ENCODE measurements at places on chromosomes 1 and 21. TPM values are rescaled to one million over a fixed set of nuclear protein-coding genes. Genes with fewer than 3 reads are reported as not detected.

The DOCK7 gene
- 107 TPM for total RNA-seq

The GJA9 gene
- total RNA-seq, result under 0.01 TPM

The SELENBP1 gene
- total RNA-seq, result 51.8 TPM

The SLAMF1 gene
- total RNA-seq, result not detected

The ADAMTS4 gene
- 15.5 TPM for total RNA-seq

The TMED5 gene
- 50.0 TPM for total RNA-seq

The EIF3I gene
- 249 TPM for total RNA-seq

The SLC9C2 gene
- total RNA-seq, result not detected

The DAB1 gene
- total RNA-seq, result 0.49 TPM

The GPATCH2 gene
- total RNA-seq, result 25.8 TPM

The OPRD1 gene
- not detected for total RNA-seq

The FCRLB gene
- 0.49 TPM for total RNA-seq

The DNM3 gene
- 11.0 TPM for total RNA-seq
